ENCODE measurements at places on chromosomes 7 and 10.

GRCh38 chr7:73701357-73701995 lies 18.0 kb downstream of the STX1A start:
- no peak for DNase-seq

DNA sequence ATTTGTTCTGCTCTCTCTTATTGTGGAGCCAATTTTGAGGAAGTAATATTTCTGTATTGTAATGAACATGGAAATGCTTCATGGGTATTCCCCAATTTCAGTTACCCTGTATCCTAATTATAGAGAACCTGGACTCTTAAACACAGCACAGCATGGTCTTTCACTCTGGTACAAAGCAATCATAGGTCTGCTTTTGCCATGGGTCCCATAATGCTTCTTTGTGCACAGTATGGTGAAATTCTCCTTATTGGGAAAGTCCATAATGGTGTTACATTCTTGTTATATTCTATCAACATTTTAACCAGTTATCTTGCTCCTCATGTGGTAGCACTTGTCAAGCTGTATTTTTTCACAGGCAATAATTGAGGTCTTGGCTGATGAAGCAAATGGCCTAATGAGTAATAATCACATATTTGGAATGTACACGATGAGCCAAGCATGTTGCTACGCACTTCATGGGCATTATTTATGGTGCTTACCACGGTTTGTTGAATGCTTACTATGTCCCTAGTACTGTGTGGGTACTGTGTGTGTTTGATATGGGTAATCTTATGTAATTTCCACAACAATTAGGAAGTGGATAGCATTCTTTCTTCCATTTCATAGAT lies 42.9 kb downstream of the PRKG1 start:
- DNase-seq: no peak

GRCh38 chr7:124428781-124429180 lies 336.8 kb downstream of the GPR37 start:
- no peak for DNase-seq

- DNase-seq: no peak
Observed at GRCh38 chr10:118629211-118629610, 33.8 kb upstream of the PRLHR start.

GRCh38 chr7:85471740-85472139 lies 284.9 kb upstream of the SEMA3D start:
- DNase-seq: no peak
